ENCODE measurements at places on chromosomes 5 and 9.

- no peak for DNase-seq
These were observed 49.3 kb downstream of the RICTOR start for GRCh38 chr5:39024884-39025283.

- no peak for DNase-seq
These were observed 163.6 kb upstream of the GRIN3A start for GRCh38 chr9:101902051-101902450.

- no peak for DNase-seq
These were observed 737.6 kb upstream of the NUDT12 start for GRCh38 chr5:104299998-104300706.

- peak; percentile 85 for DNase-seq
These were observed at the start of the genes CWC27 and SREK1IP1 for GRCh38 chr5:64768358-64769312. TSS of gene CWC27 (plus strand) at chr5:64768930. CDS start at chr5:64769147, 217 bp downstream. TSS of gene SREK1IP1 (minus strand) at chr5:64768691. CDS start at chr5:64768517, 174 bp downstream.

- DNase-seq: no peak
These were observed 124.7 kb upstream of the TNPO1 start for GRCh38 chr5:72691751-72692150.

- no peak for DNase-seq
These were observed 64.3 kb downstream of the CPLANE1 start for GRCh38 chr5:37184748-37185364.

GRCh38 chr5:172748341-172748843 lies 22.6 kb downstream of the DUSP1 start:
- DNase-seq: peak; percentile 50

- DNase-seq: no peak
These were observed 46.1 kb downstream of the NMUR2 start for GRCh38 chr5:152358861-152359568.

Measured in upper lobe of left lung (tissue), 6 donors.